ENCODE measurements at places on chromosomes 11 and 22.
A peak's percentile ranks its signal among the peaks of the same experiment; 100 is the strongest.

DNA sequence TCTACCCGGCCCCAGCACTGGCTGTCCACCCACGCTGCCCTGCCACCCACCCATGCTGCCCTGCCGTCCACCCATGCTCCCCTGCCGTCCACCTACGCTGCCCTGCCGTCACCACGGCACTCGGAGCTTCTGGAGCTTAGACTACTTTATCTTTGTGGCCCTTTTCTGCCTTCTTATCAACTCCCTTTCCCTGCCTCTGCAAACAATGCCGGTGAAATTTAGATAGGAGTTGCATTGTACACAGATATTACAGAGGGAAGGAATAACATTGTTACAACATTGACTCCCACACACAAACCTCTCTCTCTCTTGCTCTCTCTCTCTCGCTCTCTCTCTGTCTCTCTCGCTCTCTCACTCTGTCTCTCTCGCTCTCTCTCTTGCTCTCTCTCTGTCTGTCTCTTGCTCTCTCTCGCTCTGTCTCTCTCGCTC, 33.7 kb upstream of the BRSK2 start:
- DNase-seq: no peak

DNA sequence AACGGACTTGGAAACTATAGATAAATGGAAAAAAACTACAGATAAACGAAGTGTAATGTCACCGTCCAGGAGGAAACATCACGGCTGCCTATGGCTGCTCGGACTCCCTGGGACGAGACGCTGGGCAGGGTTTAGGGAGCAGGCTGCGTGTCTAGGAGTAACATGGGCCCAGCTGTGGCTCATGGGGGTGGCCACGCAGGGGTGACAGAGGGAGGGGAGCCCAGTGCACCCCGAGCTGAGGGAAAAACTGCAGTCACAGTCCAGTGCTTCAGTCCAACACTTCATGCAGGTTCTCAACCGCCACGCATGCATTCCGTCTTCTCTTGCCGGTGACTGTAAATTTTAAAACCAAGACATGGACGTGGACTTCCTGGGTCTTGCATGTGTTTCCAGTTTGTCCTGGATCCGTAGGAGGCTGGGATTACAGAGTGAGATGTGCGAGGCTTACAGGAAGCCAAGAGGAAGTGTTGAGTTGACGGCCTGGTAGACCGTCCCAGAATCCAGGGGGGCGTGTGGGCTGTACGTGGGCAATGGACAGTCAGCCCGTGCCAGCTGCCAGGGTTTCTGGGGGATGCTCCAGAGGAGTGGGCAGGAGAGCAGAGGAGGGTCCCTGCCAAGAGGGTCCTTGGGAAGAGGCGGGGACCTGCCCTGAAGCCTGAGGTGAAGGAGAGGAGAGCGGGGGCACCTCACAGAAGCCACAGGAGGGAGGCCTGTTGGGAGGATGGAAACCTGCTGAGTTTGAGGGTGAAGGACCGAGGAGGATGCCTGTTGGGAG, 691.4 kb downstream of the BRD1 start:
- DNase-seq: no peak

DNA sequence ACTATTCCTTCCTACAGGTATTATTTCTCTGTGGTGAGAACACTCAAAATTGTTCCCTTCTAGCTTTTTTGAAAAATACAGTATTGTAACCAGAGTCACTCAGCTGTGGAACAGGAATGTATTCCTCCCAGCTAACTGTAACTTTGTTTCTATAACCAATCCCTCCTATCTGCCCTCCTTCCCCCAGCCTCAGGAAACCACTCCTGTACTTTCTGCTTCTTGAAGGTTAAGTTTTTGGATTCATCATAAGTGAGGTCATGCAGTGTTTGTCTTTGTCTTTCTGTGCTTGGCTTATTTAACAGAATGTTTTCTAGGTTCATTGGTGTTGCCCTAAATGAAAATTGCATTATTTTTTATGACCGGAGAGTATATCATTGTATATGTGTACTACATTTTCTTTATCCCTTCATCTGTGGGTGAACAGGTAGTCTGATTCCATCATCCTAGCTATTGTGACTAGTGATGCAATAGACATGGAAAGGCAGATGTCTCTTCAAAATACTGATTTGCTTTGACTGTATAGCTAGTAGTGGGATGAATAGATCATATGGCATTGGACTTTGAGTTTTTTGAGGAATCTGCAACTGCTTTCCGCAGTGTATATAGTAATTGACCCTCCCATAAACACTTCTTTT, 112.9 kb upstream of the GRK3 start:
- DNase-seq: no peak

DNA sequence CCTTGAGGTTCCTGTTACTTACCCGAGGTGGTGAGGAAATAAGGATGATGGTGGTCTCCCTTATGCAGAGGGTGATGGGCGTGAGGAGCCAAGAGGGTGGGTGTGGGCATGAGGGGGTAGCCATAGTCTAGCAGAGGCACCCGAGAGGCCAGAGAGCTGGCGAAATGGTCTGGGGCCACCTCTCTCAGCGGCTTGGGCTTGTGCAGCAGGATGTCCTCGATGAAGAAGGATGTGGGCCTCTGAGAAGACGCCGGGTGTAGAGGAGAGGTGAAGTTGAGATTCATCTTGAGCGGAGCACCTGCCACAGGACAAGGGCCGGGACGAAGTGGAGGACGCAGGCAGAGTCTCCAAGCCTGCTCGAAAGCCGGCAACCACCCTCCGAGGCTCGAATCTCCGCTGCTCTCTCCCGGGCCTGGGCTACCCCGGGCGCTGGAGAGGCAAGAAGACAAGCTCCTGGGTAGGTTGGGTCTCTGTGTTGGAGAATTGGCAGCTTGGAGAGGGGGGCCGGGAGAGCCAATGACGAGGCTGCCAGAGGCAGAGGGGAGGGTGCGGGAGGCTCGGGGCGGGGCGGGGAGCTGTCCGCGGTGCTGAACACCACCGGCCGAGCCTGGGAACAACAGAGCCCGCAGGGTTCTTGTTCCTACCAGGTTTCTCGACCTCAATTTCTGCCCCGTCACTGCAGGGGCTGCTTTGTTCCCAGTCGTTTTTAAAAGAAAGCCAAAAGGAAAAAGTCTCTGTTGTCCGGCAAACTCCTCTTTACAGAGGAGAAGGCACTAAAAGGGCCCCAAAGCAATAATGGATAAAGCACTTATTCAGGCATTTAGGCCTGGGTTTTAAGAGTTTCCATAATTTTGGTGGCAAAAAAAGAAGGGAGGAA, at the start of gene BSX:
BSX (minus strand) TSS at position 447 of the 877 bp plus-strand sequence; CDS start at position 284, 163 bp downstream.
- no peak for DNase-seq

- DNase-seq: no peak
Measured at GRCh38 chr11:11663907-11664306, 42.1 kb upstream of the GALNT18 start.

- DNase-seq: no peak
Measured at GRCh38 chr11:22474616-22475015, 136.4 kb downstream of the SLC17A6 start.

DNA sequence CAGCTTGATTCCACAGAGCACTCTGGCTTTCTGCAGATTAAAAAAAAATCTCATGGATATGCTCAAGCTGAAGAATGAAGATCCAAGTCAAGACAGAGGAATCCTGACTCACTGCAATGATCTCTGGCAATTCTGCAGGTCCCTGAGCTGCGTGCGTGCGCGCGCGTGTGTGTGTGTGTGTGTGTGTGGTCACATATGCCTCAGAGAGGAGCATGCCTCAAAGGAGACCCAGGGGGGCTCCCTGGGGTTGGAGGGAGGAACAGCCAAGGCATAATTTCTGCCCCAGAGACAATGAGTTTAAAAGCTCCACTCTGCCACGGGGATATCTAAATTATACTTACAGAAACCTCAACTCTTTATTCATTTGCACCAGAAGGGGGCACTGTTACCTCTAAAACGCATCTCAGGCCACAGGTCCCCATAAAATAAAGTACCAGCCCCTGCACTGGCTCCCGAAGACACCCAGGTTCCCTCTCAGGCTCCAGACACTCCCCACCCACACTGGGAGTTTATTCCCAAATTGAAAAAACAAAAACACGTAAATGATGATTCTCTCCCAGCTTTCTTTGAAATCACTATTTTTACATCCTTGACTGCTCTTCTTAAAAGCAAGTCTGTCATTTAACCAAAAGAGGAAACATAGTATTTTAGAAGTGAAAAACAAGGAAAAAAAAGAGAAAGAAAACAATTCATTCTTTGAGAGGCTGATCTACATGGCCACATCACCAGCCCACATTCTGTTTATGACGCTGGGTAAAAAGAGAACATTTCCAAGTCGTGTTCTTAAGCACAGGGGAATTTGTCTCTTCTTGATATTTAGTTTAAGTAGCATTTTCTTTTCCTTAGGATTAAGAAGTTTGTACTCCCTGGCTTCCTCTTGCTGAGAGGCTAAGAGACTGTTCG, 401.0 kb downstream of the LARGE1 start:
- peak; percentile 22 for DNase-seq

- no peak for DNase-seq
Measured at GRCh38 chr22:26436903-26437515, 7.9 kb downstream of the ASPHD2 start.

- DNase-seq: no peak
Measured at GRCh38 chr11:22065472-22065871, 127.4 kb upstream of the ANO5 start.

DNA sequence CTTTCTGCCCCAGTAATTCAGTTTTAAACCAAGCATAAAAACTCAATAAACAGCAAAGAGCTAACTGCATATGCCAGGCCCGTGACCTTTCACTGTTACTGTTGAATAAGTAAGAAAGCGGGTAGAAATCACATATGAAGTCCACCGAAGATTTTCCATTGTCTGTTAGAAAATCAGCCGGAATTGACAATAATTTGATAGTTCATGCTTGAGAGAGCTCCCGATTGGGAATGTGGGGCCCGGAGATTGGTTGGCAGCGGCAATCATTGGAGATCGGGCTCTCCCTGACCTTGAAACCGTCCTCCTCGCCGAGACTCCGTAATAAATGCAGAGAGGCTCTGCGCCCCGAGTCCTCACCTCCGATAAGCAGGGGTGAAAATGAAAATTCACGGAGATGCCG, 709.6 kb downstream of the BRD1 start:
- DNase-seq: no peak

DNA sequence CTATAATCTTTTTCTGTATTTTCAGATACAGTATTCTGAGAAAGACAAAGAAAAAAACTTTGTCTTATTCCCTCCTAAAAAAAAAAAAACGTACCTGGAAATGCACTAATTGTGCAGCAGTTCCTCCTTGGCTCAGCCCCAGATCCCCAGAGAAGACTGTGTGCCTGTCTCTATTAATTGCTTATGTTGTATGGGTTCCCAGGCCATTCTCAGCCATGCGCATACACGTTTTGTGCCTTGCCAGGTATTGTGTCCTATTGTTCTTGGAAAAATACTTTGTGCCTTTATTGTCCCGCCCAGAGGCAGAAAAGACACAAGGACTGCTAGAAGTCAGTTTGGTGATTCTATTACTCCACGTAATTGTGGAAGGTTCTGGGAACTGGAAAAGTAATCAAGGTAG, 91.2 kb downstream of the PIWIL4 start:
- no peak for DNase-seq

- DNase-seq: no peak
Measured at GRCh38 chr22:32781695-32782094, 19.8 kb upstream of the TIMP3 start.

- DNase-seq: no peak
Measured at GRCh38 chr22:17853073-17853472, 78.8 kb upstream of the BID start.

- DNase-seq: no peak
Measured at GRCh38 chr22:23279781-23280180, 99.5 kb downstream of the BCR start.

- DNase-seq: no peak
Measured at GRCh38 chr22:27602390-27602789, 199.2 kb downstream of the MN1 start.

GRCh38 chr11:65429068-65429681, 6.6 kb downstream of the NEAT1 start:
- no peak for DNase-seq

DNA sequence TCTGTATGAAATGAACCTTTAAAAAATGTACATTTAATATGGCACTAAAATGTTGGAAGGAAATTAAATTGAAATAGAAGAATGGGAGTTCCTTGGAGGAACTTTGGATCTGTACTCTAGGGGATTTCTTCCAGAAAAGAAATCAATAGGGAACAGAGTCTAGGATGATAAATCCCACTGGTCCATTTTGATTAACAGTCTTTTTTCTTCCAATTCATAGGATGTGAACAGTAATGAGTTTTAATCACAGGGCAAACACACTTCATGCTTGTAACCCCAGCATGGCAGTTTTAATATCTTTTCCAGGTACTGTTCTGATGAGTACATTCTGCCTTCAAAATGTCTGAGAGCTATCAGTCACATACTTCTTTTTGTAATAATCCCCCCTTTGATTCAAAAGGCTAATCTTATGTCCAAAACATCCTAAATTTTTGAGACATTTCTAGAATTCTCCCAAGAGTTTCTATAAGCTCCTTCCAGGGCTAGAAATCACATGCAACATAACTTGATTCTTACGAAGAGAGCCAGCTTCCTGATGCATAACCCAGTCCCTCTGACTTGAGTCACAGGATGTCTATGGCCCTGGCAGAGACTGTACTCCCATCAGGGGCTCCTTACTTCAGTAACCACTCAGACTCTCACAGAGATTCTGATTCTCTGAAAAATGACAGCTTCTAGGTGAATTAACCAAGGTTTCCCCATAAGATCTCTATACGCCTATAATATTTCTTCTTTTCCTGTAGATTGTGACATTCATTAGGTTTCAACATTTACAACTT, 112.9 kb downstream of the SLC36A4 start:
- DNase-seq: no peak

- DNase-seq: no peak
Measured at GRCh38 chr11:132455044-132455443, 1077.3 kb downstream of the OPCML start.

DNA sequence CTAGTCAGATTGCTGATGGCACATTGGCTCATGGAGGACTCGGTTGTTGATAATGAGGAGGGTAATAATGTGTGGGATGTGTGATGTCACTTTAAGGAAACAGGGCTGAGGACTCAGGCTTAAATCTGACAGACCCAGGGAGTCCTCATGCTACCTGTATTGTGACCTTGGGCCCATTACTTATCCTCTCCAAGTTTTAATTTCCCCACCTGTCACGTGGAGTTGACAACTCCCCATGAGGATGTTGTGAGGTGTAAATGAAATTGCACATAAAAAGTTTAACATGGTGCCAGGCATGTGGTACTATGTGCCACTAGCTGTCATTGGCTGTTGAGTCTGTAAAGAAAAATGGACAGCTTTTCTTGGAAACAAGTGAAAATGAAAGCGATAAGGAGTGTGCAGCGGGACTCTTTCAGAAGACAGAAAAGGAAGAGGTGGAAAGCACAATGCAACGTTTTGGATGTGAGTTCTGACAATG, 15.3 kb downstream of the IL10RA start:
- DNase-seq: no peak

GRCh38 chr11:79291948-79292347, 148.9 kb downstream of the TENM4 start:
- DNase-seq: no peak

GRCh38 chr11:64089915-64090805, 54.4 kb downstream of the FLRT1 start:
- no peak for DNase-seq
